Non-pigmented ciliary epithelial cell (primary cell): ENCODE measurements at places on chromosomes 6 and 20.

GRCh38 chr20:30168800-30169138, 1088.7 kb upstream of the DEFB115 start:
- DNase-seq: no peak

DNA sequence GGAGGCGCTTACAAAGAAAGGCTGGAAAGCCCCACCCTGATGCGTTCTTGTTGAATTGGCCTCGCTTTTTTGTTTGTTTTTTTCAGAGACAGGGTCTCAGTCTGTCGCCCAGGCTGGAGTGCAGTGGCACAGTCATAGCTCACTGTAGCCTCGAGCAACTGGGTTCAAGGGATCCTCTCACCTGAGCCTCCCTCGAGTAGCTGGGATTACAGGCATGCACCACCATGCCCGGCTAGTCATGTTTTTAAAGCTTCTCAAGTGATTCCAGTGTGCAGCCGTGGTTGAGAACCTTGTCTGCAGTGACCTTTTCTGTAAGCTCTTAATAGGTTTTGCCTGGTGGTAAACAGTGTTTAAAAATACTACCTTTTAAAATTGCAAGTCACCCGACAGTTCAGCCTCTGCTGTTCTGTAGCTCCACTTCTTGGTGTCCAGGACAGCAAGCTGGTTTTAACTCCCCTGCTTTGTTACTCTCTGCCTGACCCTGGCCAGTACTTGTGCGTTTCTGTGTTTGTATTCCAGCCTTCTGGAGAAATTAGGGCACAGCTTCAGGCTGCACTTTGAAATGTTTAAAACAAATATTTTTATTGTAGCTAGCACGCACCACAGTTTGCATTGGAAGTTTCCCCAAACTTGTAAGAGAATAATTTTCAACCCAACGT, 54.4 kb downstream of the KDM1B start:
- no peak for DNase-seq

DNA sequence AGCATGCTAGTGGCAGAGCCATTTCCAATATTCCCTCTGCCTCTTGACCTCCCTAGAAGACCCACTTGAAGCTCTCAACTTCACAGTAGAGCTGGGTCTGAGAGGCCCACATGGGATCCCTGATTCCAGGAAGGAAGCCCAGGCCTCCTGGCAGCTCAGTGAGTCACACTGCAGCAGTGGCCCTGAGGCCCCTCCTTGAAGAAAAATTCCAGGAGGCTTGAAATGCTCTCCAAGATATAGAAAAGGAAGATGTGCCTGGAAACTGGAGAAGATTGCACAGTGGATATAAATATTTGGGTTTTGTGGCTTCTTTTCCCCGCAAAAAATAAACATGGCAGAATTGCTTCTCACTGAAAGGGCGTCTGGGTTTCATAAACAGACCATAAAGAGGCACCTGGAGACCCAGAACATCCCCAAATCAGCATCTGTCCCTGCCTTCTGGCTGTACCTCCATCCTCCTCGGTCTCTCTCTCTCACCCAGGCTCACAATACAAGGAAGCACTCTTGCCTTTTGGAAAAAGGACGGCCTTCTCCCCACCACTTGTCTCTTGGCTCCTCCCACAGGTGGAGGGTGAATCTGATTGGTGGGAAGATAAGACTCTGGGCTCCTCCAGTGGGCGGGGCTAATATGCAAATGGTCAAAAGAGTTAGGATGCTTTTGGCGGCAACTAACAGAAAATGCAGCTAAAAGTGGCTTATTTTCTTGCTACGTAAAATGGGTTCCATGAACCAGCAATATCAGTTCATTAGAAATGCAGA, 200.0 kb upstream of the SULF2 start:
- peak; percentile 5 for DNase-seq

DNA sequence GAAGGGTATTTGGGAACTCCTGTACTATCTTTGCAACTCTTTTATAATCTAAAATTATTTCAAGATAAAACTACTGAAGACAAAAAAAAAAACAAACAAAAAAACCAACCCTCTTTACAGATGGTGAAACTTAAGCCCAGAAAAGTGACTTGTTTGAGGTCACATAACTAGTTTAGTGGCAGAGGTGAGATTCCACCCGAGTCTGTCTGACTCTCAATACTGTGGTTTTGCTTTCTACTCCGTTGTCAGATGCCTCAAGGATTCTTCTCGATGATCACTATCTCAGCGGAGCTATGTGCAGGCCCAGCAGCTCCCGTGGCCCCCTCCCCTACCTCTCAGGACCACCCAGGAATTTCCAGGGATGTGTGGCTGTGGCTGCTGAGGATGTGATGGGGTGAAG, 36.1 kb upstream of the KCNB1 start:
- no peak for DNase-seq

- DNase-seq: no peak
Observed at GRCh38 chr20:56896447-56896846, 267.3 kb downstream of the TFAP2C start.

- DNase-seq: no peak
Observed at GRCh38 chr6:113672491-113673149, 184.5 kb upstream of the MARCKS start.

GRCh38 chr6:45441851-45442453, 64.2 kb upstream of the SUPT3H start:
- no peak for DNase-seq

DNA sequence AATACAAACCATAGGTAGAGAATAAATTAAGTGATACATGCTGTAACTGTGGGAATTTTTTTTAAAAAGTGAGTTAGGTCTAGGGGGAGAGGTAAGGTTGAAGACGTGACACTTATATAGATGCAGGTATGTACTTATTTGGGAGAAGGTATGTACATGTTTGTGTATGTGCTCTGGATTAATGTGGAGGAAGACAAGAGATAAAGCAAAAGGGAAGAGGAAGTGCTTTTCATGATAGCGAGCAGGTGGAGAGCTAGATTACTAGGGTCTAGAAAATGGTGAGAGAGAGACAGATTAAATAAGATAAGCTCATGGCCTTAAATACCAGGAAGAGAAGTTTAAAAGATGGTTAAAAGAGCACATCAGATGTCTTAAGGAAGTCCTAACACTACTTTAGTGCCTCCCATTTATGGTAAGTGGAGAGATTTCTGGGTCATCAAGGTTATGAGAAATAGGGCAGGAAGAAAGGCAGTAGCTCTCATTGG, 92.5 kb downstream of the MAN1A1 start:
- no peak for DNase-seq

- no peak for DNase-seq
Observed at GRCh38 chr6:163716690-163717089, 302.2 kb downstream of the QKI start.

DNA sequence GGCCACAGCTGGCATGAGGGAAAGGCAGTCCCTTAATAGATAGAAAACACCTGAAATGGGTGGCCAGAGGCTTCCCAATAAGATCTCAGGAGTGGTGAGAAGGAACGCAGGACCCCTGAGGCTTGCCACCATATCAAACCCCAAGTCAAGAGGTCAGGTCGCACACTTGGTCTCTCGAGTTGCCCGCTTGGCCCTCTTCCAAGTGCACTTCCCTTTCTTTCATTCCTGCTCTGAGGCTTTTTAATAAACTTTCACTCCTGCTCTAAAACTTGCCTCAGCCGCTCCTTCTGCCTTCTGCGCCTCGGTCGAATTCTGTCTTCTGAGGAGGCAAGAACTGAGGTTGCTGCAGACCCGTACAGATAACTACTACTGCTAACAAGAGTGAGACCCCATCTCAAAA, 64.2 kb downstream of the SLC2A10 start:
- DNase-seq: no peak

DNA sequence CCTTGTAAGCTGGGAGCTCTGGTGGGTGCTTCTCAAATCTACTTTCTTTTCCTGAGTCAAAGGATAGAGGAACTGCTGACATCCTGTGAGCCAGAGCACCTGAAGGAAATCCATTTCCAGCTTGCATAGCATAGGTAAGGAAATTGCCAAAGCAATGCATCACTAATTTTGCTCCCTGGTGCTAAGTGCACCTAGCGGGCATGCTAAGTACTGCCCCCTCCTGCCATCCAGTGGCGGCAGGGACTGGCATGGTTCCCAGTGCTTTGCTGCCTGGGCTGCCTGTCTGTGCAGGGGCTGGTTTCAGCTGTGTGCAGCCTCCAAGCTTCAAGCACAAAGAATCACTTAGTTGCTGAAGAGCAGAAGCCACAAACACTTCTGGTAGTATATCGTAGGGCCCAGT, 63.9 kb downstream of the FARS2 start:
- DNase-seq: no peak

DNA sequence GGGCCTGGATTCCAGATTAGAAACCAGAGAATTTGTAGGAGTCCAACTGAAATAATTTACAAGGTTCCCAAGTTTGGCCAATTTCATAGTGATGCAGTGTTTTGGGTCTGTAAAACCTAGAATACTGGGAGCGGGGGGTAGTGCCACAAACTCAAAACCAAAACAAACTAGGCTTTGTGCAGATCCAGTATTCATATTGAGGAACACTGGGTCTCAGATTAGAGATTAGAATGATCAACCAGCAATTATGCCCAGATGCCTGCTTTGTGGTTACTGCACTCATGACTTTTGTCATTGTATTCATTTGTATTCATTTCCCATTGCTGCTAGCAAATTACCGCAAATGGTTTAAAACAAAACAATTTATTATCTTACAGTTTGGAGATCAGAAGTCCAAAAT, 3.2 kb upstream of the NDUFAF4 start:
- DNase-seq: no peak

DNA sequence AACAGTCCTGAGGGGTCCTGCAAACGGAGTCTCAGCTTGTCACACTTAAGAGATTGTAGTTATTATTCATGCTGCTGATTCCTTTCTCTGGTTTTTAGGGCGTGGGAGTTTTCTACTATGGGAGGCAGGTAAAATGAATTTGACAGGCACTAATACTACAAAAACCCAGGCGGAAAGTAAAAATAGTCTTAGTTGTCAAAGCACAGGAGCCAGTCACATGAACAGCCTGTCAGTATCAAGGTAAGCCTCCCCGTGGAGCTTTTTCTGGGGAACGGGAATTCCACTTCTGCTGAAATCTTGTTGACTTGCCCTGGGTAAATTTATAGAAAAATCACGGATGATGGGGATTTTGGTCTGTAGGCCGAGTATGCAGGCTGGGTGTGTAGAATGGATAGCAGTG, 79.8 kb downstream of the SLC24A3 start:
- DNase-seq: no peak

DNA sequence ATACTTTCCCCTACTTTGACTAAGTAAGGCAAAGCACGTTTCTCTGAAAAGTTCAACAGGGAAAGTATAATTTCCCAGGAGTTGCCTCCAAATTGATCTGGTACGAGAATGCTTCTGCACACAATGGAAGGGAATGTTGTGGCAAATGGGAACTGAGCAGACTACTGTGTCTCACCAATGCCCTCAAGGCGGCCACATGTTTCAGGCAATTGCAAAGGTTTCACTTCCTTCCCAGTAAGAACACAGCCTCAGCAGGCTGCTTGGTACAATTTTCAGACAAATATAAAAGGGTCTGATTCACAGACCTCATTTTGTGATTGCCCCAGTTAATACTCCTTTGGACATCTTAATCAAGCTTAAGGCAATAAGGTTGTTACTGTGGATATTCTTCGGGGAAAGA, 71.2 kb downstream of the KIAA0319 start:
- DNase-seq: no peak

DNA sequence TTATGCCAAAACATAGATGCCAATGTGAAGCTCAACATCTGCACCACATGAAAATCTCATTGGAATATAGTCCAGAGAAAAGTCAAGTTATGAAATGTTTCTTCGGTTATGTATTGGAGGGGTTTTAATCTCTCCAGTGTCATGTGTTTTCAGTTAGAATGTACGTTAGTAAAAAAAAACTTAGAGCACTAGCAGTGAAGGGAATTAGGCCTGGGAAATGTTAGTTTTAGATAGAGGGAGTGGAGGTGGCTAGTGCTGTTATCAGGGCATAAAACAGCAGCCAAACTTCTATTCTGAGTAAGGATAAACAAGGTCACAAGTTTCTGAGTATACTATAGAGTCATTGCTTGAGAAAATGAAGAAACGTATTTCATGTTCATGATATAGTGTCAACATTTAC, 42.9 kb downstream of the HDGFL1 start:
- no peak for DNase-seq

- DNase-seq: no peak
Observed at GRCh38 chr6:113927001-113927400, 43.9 kb downstream of the HDAC2 start.

DNA sequence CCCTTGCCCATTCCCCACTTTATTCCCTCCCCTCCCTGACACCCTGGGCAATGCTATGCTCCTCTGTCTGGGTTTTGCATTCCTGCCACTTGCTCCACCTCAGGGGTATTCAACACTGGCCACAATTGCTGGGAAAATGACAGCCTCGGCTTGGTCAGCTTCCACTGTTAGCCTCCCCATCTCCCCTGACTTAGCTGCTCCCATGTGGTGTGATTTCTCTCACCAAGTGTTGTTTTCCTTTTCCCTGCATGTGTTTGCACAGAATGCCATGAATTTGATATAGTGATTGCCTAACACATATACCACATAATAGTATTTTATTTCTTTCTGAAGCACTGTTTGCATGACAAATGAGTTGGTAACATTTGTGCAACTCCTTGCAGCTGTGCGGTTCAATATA, 1.4 kb upstream of the LEMD2 start:
- DNase-seq: no peak

DNA sequence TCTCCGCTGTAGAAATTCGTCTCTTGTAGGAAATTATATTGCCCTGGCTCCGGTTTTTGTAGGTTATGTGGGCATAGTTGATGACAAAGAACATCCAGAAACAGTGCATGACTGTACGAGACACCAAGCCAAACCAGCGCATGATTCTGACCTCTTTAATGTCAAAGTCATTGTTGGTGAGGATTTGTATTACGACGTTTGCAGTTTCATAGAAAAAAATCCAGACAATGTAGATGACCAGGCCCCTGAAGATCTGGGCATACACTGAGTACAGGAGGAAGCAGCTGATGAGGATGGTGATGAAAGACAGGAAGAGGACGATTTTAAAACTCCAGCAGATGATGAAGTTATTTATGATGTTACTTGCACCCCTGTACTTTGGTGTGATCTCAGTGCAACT, 39.1 kb upstream of the TBC1D22B start:
- DNase-seq: no peak

DNA sequence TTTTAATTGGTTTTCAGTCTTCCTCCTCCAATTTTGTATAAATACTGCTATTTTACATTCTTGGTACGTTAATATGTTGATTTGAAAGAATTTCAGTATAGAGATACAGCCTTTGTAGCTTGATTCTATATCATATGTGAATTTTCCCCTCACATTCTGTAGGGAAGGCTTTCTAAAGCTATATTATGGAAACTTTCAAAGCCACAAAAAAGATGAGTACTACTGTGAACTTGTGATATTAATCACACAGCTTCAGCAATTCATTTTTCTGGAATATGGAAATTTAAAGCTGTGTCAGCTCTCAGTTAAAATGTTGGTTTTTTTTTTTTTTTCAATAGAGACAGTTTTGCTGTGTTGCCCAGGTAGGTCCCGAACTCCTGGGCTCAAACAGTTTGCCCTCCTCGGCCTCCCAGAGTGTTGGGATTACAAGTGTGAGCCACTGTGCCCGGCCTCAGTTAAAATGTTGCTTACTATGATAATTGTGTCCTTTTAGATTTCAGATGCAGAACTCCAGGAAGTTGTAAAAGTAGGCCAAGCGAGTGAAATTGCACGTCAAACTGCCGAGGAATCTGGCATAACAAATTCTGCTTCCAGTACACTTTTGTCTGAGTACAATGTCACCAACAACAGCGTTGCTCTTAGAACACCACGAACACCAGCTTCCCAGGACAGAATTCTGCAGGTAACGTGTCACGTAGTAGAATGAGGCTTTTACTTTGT, 20.6 kb downstream of the CDC5L start:
- no peak for DNase-seq

- DNase-seq: no peak
Observed at GRCh38 chr6:45741437-45742171, 274.1 kb downstream of the CLIC5 start.

- no peak for DNase-seq
Observed at GRCh38 chr6:10740061-10740460, 7.5 kb upstream of the TMEM14B start.

GRCh38 chr6:151070631-151071051, 169.1 kb upstream of the AKAP12 start:
- no peak for DNase-seq
